ENCODE measurements at places on chromosomes 16 and 17. TPM values are rescaled to one million over a fixed set of nuclear protein-coding genes. Genes with fewer than 3 reads are reported as not detected.

ATPAF2 gene
- 16.0 TPM for polyA plus RNA-seq

PIK3R5 gene
- polyA plus RNA-seq: 71.6 TPM

DNA sequence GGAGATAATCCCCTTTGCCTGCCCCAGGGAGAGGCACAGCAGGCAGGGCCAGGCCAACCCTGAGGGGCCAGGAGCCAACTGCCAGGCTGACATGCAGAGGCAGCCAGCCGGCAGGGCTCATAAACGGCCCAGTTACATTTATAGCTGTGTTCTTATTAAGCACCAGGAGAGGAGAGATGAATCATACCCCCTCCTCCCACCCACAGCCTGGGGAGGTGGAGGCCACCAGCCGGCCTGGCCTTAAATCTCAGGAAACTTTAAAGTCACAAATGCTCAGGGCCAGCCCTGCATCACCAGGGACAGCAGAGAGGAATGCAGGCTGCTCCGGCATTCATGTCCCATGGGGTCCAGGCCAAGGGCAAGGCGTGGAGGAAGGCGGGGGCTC, 177.2 kb downstream of the TMEM132E start:
- no peaks in the 10 kb centered on the region for H3K4me1 ChIP-seq
- H3K27ac ChIP-seq: no peak overlapping the region
- H3K36me3 ChIP-seq: no peaks in the 10 kb centered on the region
- no peak overlapping the region for H3K4me3 ChIP-seq

CDH16 gene
- polyA plus RNA-seq: not detected

DNA sequence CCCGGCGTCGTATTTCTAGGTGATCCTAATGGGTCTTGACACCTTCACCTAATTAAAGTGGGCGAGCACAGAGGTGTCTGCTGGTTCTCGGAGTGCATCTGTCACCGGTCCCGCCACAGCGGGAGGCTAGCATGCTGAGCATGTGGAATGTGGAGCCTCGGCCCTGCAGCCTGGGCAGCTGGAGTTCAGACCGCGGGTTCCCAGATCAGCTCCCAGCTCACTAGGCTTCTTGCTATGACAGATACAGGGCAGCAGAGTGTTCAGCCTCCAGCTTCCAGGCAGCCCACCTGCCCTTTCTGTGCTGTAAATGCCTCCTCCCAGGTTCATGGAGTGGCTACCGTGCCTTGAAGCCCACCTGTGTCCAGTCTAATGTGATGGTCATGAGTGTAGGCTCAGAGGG, 166.7 kb downstream of the CPPED1 start:
- H3K27me3 ChIP-seq: no peaks in the 10 kb centered on the region
- no peak overlapping the region for H3K4me3 ChIP-seq
- no peak for DNase-seq
- no peaks in the 10 kb centered on the region for H3K4me1 ChIP-seq
- H3K27ac ChIP-seq: no peak overlapping the region

DNA sequence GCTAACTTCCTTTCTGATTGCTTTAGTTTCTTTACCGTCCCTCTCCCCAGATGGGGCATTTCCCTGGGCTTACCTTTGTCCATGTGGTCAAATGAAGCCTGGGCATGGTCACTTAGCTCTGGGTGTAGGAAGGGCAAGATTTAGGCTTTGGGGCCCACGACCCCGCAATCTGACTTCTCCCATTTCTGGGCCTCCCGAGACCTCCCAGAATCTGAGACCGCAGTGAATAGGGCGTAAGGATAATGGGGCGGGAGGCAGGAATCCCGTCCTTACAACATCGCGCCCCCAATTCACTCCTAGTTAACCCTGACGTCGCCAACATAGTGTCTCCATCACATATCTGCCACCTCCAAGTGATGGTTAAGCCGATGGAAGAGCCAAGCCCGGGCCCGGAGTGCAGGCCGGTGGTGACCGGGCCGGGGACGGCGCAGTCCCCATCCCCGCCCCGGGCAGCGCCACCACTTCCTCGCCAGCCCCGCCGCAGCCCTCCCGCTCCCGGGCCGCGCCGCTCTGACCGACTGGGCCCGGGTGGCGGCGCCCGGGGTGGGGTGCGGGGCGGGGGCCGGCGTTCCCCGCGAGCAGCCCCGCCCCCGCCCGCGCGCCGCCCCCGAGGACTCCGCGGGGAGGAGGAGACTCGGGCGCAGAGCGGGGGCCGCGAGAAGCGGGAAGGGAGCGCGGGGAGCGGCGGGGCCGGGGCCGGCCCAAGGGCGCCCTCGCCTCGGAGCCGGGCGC, at the start of gene RHBDL3:
Gene RHBDL3, plus strand, starts transcription at position 641 of the 732 bp plus-strand sequence. CDS start 358 bp downstream, outside the sequence.
- peak within 1 kb of the TSS; percentile 56 for H3K4me3 ChIP-seq
- H3K36me3 ChIP-seq: no peaks in the 10 kb centered on the region
- no peak within 1 kb of the TSS for H3K27ac ChIP-seq
- peak; percentile 14 for DNase-seq

- H3K36me3 ChIP-seq: no peaks in the 10 kb centered on the region
- no peak overlapping the region for H3K27ac ChIP-seq
- H3K4me3 ChIP-seq: no peak overlapping the region
- H3K4me1 ChIP-seq: no peaks in the 10 kb centered on the region
These were observed 106.8 kb upstream of the NOG start for GRCh38 chr17:56486732-56487131.

DNA sequence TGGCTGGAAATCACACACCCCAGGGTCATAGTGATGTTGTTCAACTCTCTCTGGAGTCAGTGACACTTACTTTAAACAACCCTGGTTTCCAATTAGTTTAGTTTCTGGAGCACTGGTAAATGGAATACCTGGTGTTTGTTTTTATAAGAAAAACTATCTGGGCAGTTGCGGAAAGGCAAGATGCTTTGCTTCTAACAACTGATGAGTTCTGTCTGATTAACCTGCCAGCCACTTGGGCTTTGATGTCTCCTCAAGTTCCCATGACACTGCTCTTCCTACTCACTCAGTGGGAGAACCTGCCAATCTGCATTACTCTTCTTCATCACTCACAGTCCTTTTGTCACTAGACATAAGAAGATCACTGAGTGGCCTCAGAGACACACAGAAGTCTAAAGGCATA, 78.7 kb upstream of the MTMR4 start:
- no peaks in the 10 kb centered on the region for H3K4me1 ChIP-seq
- no peak for DNase-seq

- H3K4me3 ChIP-seq: no peak overlapping the region
- H3K4me1 ChIP-seq: peaks cover 53% of the 10 kb centered on the region
- no peaks in the 10 kb centered on the region for H3K36me3 ChIP-seq
These were observed 135.8 kb downstream of the CCDC182 start for GRCh38 chr17:57609125-57609877.

- no peak overlapping the region for H3K4me3 ChIP-seq
- no peak for DNase-seq
- H3K27ac ChIP-seq: no peak overlapping the region
These were observed 222.5 kb downstream of the FOXL1 start for GRCh38 chr16:86800894-86801293.

PDILT gene
- polyA plus RNA-seq: not detected

- no peak overlapping the region for H3K4me3 ChIP-seq
- no peak overlapping the region for H3K27ac ChIP-seq
- H3K36me3 ChIP-seq: no peaks in the 10 kb centered on the region
- H3K4me1 ChIP-seq: no peaks in the 10 kb centered on the region
- H3K27me3 ChIP-seq: no peaks in the 10 kb centered on the region
These were observed 25.4 kb downstream of the ZFHX3 start for GRCh38 chr16:73022534-73022933.

CTRB1 gene
- polyA plus RNA-seq: not detected

ITGA2B gene
- 0.12 TPM for polyA plus RNA-seq

GRCh38 chr17:65117384-65118035, 19.7 kb upstream of the RGS9 start:
- H3K27me3 ChIP-seq: no peaks in the 10 kb centered on the region
- H3K36me3 ChIP-seq: no peaks in the 10 kb centered on the region
- no peak overlapping the region for H3K4me3 ChIP-seq
- H3K27ac ChIP-seq: no peak overlapping the region
- H3K4me1 ChIP-seq: peaks cover 4% of the 10 kb centered on the region
- DNase-seq: no peak

GRCh38 chr16:87076950-87077749, 240.0 kb downstream of the C16orf95 start:
- no peaks in the 10 kb centered on the region for H3K4me1 ChIP-seq
- H3K4me3 ChIP-seq: no peak overlapping the region
- no peaks in the 10 kb centered on the region for H3K36me3 ChIP-seq
- DNase-seq: no peak
- H3K27ac ChIP-seq: no peak overlapping the region
- no peaks in the 10 kb centered on the region for H3K27me3 ChIP-seq

DNA sequence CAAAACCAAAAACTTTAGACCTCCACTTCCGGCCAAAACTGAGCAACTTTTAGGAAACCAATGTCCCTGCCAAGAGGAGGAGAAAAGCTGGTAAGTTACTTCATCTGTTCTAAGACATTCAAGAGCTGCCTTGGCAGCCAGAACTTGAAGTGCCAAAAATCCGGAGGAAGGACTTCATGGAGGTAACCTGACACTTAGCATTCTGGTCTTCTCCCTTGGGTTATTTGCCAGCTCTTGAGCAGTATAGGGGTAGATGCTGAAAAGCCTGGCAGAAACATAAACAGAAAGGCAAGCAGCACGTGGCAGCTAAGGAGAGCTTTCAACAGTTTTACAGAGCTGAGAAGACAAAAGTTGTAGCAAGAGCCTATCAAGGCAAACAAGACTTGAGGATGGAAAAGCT, 53.2 kb downstream of the CDYL2 start:
- H3K27me3 ChIP-seq: no peaks in the 10 kb centered on the region
- DNase-seq: no peak
- no peaks in the 10 kb centered on the region for H3K4me1 ChIP-seq
- no peaks in the 10 kb centered on the region for H3K36me3 ChIP-seq
- H3K4me3 ChIP-seq: no peak overlapping the region
- no peak overlapping the region for H3K27ac ChIP-seq

- no peaks in the 10 kb centered on the region for H3K36me3 ChIP-seq
- no peaks in the 10 kb centered on the region for H3K4me1 ChIP-seq
- no peak for DNase-seq
- H3K27me3 ChIP-seq: no peaks in the 10 kb centered on the region
- no peak overlapping the region for H3K27ac ChIP-seq
These were observed 15.5 kb upstream of the AXIN2 start for GRCh38 chr17:65576939-65577338.

TBC1D26 gene
- polyA plus RNA-seq: 0.23 TPM

DNA sequence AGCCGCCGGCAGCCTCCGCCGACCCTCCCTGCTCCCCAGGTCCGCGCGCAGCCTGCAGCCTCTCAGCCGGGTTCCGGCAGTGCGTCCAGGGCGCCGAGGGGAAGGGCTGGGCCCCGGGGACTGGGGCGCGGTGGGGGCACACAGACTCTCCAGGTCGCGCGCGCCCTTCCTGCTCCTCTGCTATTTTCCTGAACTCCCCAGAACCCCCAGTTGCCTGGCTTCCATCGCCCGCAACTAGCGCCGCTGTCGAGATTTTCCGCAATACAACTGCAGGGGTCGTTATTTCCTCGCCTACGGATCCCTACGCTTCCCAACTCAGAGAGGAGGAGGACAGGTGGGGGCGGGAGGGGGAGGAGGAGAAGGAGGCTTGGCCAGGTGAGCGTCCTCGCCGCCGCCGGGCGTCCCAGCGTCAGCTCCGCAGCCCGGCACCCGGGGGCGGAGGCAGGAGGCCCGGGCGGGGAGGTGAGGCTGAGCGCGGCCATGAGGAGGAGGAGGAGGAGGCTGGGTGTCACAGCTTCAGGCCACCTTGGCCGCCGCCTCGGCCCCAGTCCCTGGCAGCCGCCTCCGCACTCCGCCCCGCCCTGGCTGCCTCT, at the start of gene CA10:
Gene CA10, minus strand, starts transcription at position 265 of the 593 bp plus-strand sequence.
- no peak within 1 kb of the TSS for H3K27ac ChIP-seq
- H3K4me3 ChIP-seq: no peak within 1 kb of the TSS
- peaks cover 6% of the 10 kb centered on the region for H3K27me3 ChIP-seq
- no peaks in the 10 kb centered on the region for H3K36me3 ChIP-seq

GRCh38 chr16:23025692-23026307, 123.5 kb downstream of the USP31 start:
- no peaks in the 10 kb centered on the region for H3K4me1 ChIP-seq
- no peak overlapping the region for H3K4me3 ChIP-seq
- no peaks in the 10 kb centered on the region for H3K36me3 ChIP-seq
- DNase-seq: no peak
- peaks cover 3% of the 10 kb centered on the region for H3K27me3 ChIP-seq
- no peak overlapping the region for H3K27ac ChIP-seq

TOM1L1 gene
- polyA plus RNA-seq: not detected

- H3K36me3 ChIP-seq: no peaks in the 10 kb centered on the region
- H3K27ac ChIP-seq: no peak overlapping the region
- H3K4me3 ChIP-seq: no peak overlapping the region
- DNase-seq: no peak
- H3K4me1 ChIP-seq: peaks cover 12% of the 10 kb centered on the region
- H3K27me3 ChIP-seq: no peaks in the 10 kb centered on the region
These were observed 7.6 kb downstream of the GPR142 start for GRCh38 chr17:74374858-74375257.

GRCh38 chr16:56421313-56421712, 4.0 kb downstream of the AMFR start:
- H3K4me1 ChIP-seq: peaks cover 17% of the 10 kb centered on the region
- no peak overlapping the region for H3K27ac ChIP-seq
- no peaks in the 10 kb centered on the region for H3K27me3 ChIP-seq
- no peak for DNase-seq

- DNase-seq: peak; percentile 58
- peak overlapping the region; percentile 67 for H3K27ac ChIP-seq
These were observed 560 bp downstream of the RAI1 start for GRCh38 chr17:17681744-17682292.

DNA sequence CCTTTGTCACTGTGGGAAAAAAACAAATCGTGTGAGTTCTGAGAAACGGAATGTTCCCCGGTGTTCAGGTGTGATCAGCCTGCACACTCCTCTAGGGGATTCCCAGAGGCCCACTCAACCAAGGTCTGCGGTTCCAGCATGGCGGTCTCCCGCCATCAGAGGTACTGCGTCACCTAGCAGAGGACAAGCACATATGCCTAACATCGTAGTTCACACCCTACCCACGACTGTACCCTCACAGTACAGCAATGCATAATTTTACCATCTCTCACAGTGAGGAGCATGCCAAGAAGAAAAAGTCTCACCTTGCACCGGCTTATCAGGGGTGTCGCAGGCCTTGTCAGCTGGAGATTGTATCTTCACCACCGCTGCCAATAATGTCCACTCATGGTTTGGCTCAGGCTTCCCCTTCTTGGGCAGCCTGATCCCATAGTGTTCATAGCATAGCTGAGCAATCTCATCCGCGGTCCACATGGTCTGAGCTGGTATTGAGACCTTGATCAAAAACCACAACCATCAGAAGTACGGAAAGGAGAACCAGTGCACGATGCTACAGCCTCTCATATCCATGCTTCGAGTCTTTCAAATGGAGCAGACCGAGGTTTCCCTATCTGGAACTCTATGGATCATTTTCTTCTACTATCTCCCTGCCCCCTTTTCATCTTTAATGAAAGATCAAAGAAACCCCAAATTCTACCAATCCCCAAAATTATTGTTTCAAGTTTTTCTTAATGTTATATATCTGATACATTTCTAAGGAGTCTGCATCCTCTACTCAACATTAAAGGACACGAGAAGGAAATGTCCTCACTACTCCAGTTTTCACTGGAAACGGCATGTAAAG, 2.5 kb downstream of the ADAT1 start:
- H3K27me3 ChIP-seq: no peaks in the 10 kb centered on the region

GDPD1 gene
- polyA plus RNA-seq: 2.3 TPM

DOC2B gene
- not detected for polyA plus RNA-seq
